ENCODE measurements at places on chromosomes 2 and 18. TPM values are rescaled to one million over a fixed set of nuclear protein-coding genes. Genes with fewer than 3 reads are reported as not detected.

DNA sequence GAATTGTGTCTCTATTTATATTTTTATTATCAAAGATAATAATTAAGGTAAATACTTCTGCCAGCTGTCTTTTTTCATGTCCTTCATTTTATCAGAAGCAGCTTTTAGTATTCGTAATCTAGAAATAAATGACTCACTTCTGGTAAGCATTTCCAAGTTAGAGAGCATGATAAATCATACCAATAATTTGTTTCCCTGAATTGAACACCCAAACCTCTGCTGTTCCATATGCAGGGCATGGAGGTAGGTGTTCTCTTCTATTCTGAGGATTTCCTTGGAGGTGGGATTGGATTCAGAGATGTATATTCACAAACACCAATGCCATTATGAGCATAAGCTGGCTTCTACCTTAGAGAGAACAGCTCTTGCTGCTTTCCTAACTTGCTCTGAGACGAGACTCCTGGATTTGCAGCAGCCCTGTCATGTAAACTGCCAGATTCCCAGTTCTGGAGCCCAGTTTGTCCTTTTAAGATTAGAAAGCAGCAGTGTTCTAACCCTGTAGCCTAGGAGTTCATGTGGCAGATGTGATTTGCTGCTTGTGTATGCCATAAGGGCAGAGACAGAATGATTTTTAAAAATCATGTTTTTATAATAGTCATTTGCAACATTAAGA is 47.5 kb downstream of the SKA1 start:
- no peaks in the 10 kb centered on the region for H3K36me3 ChIP-seq
- DNase-seq = no peak
- peaks cover 29% of the 10 kb centered on the region for H3K27me3 ChIP-seq
- H3K4me1 ChIP-seq = no peaks in the 10 kb centered on the region

GRCh38 chr2:22282916-22283315 is 1102.1 kb upstream of the KLHL29 start:
- H3K27ac ChIP-seq = no peak overlapping the region
- H3K4me1 ChIP-seq = no peaks in the 10 kb centered on the region
- no peak overlapping the region for H3K4me3 ChIP-seq
- H3K36me3 ChIP-seq = no peaks in the 10 kb centered on the region
- H3K27me3 ChIP-seq = no peaks in the 10 kb centered on the region

GRCh38 chr2:212733273-212733672 is 194.7 kb upstream of the ERBB4 start:
- DNase-seq = no peak
- no peak overlapping the region for H3K27ac ChIP-seq
- peaks cover 1% of the 10 kb centered on the region for H3K27me3 ChIP-seq
- peaks cover 6% of the 10 kb centered on the region for H3K4me1 ChIP-seq
- H3K4me3 ChIP-seq = no peak overlapping the region

DNA sequence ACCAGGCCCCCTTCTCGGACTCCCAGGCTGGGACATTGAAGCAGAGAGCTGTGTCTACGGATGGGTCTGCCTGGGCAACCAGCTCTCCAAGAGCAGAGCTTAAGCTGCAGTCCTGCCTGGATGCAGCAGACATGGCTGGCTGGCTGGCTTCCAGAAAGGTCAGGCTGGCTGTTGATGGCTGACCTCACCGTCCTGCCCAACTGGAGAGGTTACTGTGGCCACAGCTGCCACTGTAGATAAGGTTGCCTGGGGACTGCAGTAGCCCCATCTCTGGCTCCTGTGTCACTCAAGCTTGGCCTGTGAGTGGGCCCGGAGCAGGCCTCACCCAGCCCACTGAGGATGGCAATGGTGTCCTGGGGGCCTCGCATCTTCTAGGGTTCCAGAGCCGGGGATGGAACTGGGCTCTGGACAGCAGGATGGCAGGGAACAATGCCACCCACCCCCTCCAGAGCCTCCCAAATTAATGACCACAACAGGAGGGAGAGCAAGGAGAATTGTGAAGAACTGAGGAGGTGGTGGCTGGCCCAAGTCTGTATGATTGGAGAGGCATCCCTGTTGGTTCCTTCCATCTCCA is 37.0 kb upstream of the FOSL2 start:
- no peak for DNase-seq
- H3K4me1 ChIP-seq = peaks cover 44% of the 10 kb centered on the region
- no peaks in the 10 kb centered on the region for H3K27me3 ChIP-seq
- H3K4me3 ChIP-seq = no peak overlapping the region
- no peaks in the 10 kb centered on the region for H3K36me3 ChIP-seq

GRCh38 chr2:11862049-11862448 is 115.6 kb downstream of the LPIN1 start:
- H3K4me3 ChIP-seq = no peak overlapping the region
- peaks cover 2% of the 10 kb centered on the region for H3K36me3 ChIP-seq
- DNase-seq = no peak
- peaks cover 9% of the 10 kb centered on the region for H3K27me3 ChIP-seq

DNA sequence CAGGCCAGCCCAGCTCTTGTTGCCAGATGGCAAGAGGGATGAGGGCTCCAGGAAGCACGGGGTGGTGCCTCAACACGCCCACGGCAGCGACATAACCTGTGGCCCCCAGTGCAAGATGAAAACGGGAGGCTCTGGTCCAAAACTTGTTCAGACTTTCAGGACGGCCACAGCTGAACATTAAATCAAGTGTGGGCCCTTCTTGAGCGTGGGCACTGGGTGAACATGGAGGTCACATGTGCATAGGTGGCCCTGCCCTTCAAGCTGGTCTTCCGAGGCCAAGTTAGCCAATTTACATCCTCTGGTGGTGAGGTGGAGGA is 77.5 kb downstream of the NDUFA10 start:
- no peaks in the 10 kb centered on the region for H3K27me3 ChIP-seq
- no peak overlapping the region for H3K4me3 ChIP-seq
- H3K27ac ChIP-seq = no peak overlapping the region
- no peak for DNase-seq
- H3K36me3 ChIP-seq = no peaks in the 10 kb centered on the region

- no peaks in the 10 kb centered on the region for H3K36me3 ChIP-seq
- H3K27me3 ChIP-seq = no peaks in the 10 kb centered on the region
- no peak overlapping the region for H3K27ac ChIP-seq
- no peak for DNase-seq
- H3K4me1 ChIP-seq = peaks cover 18% of the 10 kb centered on the region
Observed at GRCh38 chr18:61975526-61976326, 82.9 kb upstream of the RNF152 start.

- H3K27ac ChIP-seq = no peak overlapping the region
- DNase-seq = no peak
- no peaks in the 10 kb centered on the region for H3K4me1 ChIP-seq
Observed at GRCh38 chr2:66701251-66701650, 266.3 kb downstream of the MEIS1 start.

GRCh38 chr2:44550561-44550960 is 188.8 kb downstream of the CAMKMT start:
- H3K36me3 ChIP-seq = no peaks in the 10 kb centered on the region
- no peak for DNase-seq
- H3K27me3 ChIP-seq = no peaks in the 10 kb centered on the region

- peaks cover 20% of the 10 kb centered on the region for H3K4me1 ChIP-seq
- H3K36me3 ChIP-seq = no peaks in the 10 kb centered on the region
- DNase-seq = no peak
Observed at GRCh38 chr2:177161741-177162460, 50.7 kb upstream of the HNRNPA3 start.

DNA sequence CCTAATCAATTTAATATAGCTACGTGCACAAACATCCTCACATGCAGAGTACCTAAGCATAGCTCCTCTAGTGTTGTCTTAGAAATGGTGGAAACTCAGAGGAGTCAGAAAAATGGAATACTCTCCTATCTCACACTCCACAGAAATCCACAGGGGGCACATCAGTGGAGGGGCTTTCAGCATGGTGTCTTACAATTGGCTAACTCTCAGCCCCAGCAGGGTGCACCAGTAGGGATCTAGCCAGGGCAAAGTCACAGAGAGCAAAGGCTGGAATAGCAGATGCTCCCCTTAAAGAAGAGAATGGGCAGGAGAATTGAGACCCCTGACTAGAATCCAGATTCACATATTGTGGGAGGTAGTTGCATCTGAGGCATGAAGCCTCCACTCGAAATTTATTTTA is 135.7 kb downstream of the MAIP1 start:
- no peak overlapping the region for H3K27ac ChIP-seq
- H3K4me1 ChIP-seq = no peaks in the 10 kb centered on the region
- peaks cover 26% of the 10 kb centered on the region for H3K27me3 ChIP-seq
- H3K4me3 ChIP-seq = no peak overlapping the region
- no peak for DNase-seq
- H3K36me3 ChIP-seq = no peaks in the 10 kb centered on the region

Gene MBP
- total RNA-seq = 95.3 TPM

Gene NEB
- total RNA-seq = 0.38 TPM

Gene AP1S3
- total RNA-seq = 6.4 TPM

Gene SERPINE2
- total RNA-seq = 7.9 TPM

Gene PLGLB1
- 3.2 TPM for total RNA-seq

Gene GTF2A1L
- not detected for total RNA-seq

Gene CNRIP1
- not detected for total RNA-seq

Gene ARHGAP15
- 167 TPM for total RNA-seq

Gene CDH7
- total RNA-seq = not detected
